Frontal cortex (tissue), 4 donors: ENCODE measurements at places on chromosomes 13 and 19. TPM values are rescaled to one million over a fixed set of nuclear protein-coding genes. Genes with fewer than 3 reads are reported as not detected.
A peak's percentile ranks its signal among the peaks of the same experiment; 100 is the strongest.

The NKG7 gene
- total RNA-seq, result not detected

The GARIN5A gene
- total RNA-seq, result 2.0 TPM

The ZNF724 gene
- total RNA-seq, result 24.1 TPM

The GZMM gene
- 0.41 TPM for total RNA-seq

The ARL11 gene
- under 0.01 TPM for total RNA-seq

The NAPA gene
- total RNA-seq, result 43.2 TPM

The TJP3 gene
- total RNA-seq, result not detected

The IGFL1 gene
- total RNA-seq, result not detected

The ZNF723 gene
- not detected for total RNA-seq

The FPR1 gene
- total RNA-seq, result 4.5 TPM

The KLK4 gene
- not detected for total RNA-seq

The FBXO46 gene
- 13.9 TPM for total RNA-seq

DNA sequence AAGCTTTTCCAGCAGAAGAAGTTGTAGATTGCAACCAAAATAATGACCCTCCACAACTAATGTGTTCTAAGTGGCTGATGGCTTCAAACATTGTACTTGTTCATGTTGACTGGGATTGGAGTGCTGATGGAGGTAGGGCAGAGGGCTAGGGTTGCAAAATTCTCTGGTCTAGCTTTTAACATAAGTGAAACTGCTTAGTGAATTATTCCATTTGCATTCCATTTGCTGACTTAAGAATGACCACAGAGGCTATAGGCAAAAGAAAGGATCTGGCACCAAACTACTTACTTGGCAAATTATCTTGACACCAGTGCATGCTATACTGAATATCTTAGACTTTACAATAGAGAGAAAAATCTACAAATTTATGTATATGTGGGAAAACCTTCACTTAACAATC lies 287.0 kb downstream of the FGF9 start:
- DNase-seq, result no peak

GRCh38 chr19:35879770-35880317 lies 11.5 kb downstream of the APLP1 start:
- DNase-seq, result peak; percentile 69

DNA sequence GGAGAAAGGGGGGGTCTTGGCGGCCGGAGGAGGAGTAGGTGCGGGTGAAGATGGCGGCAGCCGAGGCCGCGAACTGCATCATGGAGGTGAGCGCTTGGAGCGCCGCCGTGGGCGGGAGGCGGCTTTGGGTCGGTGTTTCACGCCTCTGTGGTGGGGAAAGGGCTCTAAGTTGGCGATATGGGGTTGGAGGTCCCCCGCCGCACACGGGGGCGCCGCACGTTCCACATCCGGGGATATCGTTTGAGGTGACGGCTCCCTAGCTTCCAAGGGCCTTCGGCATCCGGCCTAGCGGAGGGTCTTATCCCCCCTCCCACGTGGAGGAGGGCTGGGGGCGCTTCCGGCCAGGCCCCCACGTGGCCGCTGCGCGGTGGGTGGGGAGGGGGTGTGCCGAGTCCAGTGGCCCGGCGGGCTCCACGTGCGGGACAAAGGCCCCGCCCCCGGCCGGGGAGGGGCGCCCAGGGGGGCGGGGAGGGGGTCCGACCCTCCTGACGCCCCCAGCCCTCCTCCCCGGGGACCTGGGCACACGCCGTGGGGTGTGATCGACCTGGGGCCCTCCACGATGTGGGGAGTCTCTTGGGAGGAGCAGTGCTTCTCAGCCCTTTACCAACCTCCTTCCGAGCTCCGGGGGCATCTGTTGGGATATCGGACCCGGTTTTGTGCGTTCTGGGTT lies at the start of gene PRMT1:
Gene PRMT1, plus strand, starts transcription at position 41 of the 670 bp plus-strand sequence. Its CDS starts 10 bp downstream, at position 51.
- no peak for DNase-seq

GRCh38 chr19:8616861-8617260 lies 6.3 kb upstream of the ADAMTS10 start:
- no peak for DNase-seq

- DNase-seq, result peak; percentile 47
Observed at GRCh38 chr19:39078436-39079200, 5.5 kb upstream of the ACP7 start.

GRCh38 chr19:40424637-40425449 lies 949 bp downstream of the SERTAD1 start:
- DNase-seq, result no peak

GRCh38 chr19:45494261-45494916 lies 2.5 kb downstream of the RTN2 start:
- DNase-seq, result no peak

- DNase-seq, result no peak
Observed at GRCh38 chr13:44103429-44104196, 223.9 kb downstream of the LACC1 start.

- peak; percentile 7 for DNase-seq
Observed at GRCh38 chr13:30257468-30258099, 49.8 kb downstream of the KATNAL1 start.

GRCh38 chr13:105587786-105588185 lies 947.7 kb downstream of the EFNB2 start:
- DNase-seq, result no peak

DNA sequence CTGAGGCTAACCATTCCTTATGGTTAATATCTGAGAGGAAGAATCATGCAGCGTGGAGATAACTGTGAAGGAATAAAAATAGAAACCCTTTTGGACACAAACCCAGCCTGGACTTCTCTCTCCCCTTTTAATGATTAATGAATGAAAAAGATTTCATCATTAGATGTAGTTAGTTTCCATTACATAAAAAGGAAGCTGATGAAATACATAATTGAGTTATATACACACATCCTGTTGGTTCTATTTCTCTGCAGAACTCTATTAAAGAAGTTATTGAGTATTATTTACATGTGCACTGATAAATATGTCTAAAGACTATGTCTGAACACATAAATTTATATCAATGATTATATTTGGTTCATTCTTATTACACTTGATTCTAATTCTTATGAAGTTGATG lies 465.3 kb downstream of the GPC5 start:
- DNase-seq, result no peak

- DNase-seq, result no peak
Observed at GRCh38 chr13:41162151-41162550, 29.5 kb upstream of the KBTBD6 start.

GRCh38 chr19:19021115-19021514 lies 12.2 kb downstream of the SUGP2 start:
- no peak for DNase-seq

GRCh38 chr19:19366434-19367396 lies 38.8 kb upstream of the GATAD2A start:
- DNase-seq, result no peak

DNA sequence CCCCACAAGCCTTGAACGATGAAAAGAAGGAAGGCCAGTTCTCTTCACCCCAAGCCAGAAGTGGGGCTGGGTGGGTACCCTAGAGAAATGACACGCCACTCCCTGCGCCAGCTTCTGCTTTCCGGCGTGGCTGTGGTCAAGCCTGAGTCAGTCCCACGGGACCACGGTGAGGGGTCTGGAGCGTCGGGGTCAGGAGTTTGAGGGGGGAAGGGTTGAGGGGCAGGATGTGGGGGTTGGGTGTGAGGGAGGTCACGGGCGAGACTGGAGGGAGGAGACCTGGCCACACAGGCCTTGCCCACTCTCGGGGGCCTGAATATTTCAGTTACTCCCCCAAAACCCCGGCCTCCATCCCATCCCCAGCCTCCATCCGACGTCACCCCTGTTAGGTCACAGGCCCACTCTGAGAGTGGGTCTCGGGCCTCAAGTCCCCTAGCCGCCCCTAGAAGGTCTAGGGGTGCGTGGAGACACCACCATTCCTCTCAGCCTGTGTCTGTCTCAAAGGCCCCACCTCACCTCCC lies 500 bp upstream of the IFI30 start:
- peak; percentile 29 for DNase-seq

DNA sequence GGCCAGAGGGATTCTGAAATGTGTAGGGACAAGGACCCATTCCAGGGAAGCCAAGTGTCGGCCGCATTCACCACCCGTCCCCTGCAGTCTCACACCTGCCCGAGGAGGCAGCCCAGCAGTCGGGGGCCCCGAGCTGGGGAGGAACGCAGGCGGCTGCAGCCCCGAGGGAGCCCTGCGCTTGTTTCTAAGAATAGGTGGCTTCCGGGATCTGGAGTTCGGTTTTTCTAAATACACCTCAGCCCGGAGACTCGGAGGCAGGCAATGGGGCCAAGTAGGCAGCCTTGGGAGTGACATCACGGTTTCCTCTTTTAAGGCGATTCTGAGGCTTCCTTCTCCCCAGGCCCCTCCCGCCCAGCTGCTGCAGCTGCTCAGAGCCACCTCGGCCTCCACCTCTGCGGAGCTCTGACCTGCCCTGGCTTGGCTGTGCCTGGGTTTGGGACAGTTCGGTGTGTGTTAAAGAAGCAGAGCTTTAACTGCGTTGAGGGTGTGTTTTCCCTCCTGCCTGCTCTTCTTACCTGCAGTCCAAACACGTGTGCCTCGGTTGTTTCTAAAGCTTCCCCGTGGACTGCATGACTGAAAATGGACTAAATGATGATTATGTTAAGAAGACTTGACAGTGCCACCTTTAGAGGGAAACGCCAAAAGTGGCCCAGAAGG lies 80.5 kb downstream of the COL4A2 start:
- no peak for DNase-seq

- no peak for DNase-seq
Observed at GRCh38 chr13:110627761-110628476, 12.6 kb downstream of the NAXD start.

DNA sequence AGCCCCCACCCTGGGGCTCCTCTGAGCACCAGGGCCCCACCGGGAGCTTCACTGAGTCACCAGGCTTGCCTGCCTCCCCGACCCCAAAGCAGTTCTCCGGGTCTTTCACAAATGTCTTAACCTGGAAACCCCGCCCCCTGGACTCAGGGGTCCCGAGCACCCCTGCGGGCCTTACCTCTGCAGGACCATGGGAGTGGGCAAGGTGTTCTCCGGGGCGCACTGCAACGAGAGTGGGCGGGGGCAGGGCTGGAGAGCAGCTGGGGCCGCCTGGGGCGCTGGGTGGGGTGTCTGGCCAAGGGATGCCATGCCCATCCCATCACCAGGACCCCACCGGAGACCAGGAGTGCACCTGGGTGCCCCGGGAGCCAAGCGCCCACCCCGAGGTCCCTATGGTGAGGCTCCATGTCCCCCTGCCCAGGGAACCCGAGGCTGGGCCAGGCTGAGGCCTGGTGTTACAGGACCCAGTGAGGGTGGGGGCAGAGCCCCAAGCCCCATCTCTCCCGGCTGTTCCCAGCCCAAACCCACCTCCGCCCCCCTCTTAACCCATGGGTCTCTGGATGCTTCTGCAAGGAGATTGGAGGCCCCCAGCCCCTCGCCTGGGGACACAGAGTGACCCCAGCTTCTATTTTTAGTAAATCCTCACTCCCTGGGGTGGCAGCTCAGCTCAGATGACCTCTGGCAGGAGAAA lies 10.9 kb downstream of the MKNK2 start:
- DNase-seq, result no peak

GRCh38 chr19:1979017-1979416 lies 36.5 kb downstream of the BTBD2 start:
- no peak for DNase-seq
